ENCODE measurements at places on chromosomes 6 and 20. TPM values are rescaled to one million over a fixed set of nuclear protein-coding genes. Genes with fewer than 3 reads are reported as not detected.

COL9A3 gene
- 0.32 TPM for total RNA-seq

DNA sequence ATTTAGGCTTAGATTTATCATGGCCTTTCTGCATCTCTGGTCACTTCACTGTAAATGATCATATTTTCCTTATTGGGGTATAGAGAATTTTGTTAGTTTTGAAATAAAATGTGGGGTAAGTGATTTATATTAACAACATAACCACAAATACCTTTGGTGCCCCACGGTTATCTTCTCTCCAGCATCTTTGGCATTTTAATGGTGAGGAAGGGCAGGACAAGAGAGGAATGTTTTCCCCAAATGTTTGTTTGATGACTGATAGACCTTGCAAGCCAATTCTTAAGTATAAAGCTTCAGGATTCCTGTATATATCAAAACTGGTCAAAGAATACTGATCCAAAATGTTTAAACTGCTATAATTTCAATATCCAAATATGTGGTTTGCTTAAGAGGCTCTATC lies 171.6 kb upstream of the SMLR1 start:
- no peaks in the 10 kb centered on the region for H3K27me3 ChIP-seq
- no peak for DNase-seq
- H3K36me3 ChIP-seq = peaks cover 3% of the 10 kb centered on the region

- H3K36me3 ChIP-seq = no peaks in the 10 kb centered on the region
- no peak overlapping the region for H3K27ac ChIP-seq
These were observed 864.2 kb downstream of the KIF16B start for GRCh38 chr20:15708984-15709598.

- H3K27me3 ChIP-seq = peaks cover 25% of the 10 kb centered on the region
- H3K36me3 ChIP-seq = no peaks in the 10 kb centered on the region
- no peak for DNase-seq
- peaks cover 7% of the 10 kb centered on the region for H3K4me1 ChIP-seq
These were observed 40.7 kb upstream of the SLC2A12 start for GRCh38 chr6:134093007-134093573.

HRH3 gene
- total RNA-seq = not detected

SYCP2L gene
- total RNA-seq = 0.11 TPM

- H3K4me3 ChIP-seq = no peak overlapping the region
- no peaks in the 10 kb centered on the region for H3K27me3 ChIP-seq
- H3K27ac ChIP-seq = peak overlapping the region; percentile 17
- DNase-seq = no peak
These were observed 2.8 kb upstream of the LIME1 start for GRCh38 chr20:63733579-63734081.

KCNQ5 gene
- 15.3 TPM for total RNA-seq

DNA sequence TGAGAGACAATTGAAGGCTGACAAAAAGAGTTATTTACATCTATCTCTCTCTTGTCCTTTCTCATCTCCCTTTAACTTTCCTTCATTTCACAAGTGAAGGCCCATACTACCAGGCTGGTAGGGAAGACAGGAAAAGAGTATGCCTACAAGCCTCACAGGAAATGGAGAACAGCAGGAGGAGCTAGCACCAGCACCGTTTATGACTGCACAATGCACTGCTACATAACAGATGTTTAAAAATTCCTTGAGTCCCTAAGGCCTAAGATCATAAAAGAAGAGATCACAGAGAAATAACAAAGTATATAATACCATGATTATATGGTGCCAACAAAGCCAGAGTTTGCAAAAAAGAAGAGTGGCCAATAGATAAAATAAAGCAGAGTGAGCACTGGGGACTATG lies 194.8 kb downstream of the UNC5CL start:
- H3K27ac ChIP-seq = no peak overlapping the region
- H3K4me1 ChIP-seq = peaks cover 3% of the 10 kb centered on the region
- no peak for DNase-seq
- H3K36me3 ChIP-seq = no peaks in the 10 kb centered on the region
- peaks cover 34% of the 10 kb centered on the region for H3K27me3 ChIP-seq
- no peak overlapping the region for H3K4me3 ChIP-seq

DNA sequence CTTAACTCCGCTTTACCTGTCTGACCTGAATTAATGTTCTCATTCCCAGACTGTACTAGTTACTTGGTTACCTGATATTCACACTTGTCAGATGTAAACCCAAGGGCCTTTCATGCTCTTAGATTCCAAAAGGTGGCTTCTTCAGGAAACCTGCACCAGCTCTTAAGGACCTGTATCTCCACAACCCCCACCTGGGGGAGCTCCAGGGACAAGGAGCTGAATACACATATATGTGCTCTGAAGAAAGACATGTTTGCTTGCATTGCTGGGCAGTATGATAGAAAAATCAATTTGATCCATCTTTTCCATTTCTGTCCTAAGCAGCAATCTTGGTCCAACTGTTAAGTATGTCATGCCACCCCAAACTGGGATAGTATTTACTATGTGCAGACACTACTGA lies 64.8 kb upstream of the POU3F2 start:
- peaks cover 7% of the 10 kb centered on the region for H3K27me3 ChIP-seq
- H3K27ac ChIP-seq = no peak overlapping the region
- no peak for DNase-seq

DNA sequence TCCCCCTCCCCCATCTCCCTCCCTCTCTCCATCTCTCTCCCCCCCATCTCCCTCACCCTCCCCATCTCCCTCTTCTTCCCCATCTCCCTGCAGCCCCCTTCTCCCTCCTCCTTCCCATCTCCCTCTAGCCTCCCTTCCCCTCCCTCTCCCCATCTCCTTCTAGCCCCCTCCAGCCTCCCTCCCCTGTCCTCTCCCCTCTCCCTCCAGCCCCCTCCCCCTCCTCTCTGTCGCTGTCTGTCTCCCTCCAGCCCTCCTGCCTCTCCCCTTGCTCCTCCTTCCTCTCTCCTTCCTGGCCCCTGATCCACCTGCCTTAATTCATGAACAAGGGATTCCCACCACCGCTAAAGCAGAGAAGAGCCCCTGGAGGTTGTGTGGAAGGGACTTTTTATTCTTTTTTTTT lies 26.9 kb upstream of the CHMP4B start:
- DNase-seq = no peak
- H3K27ac ChIP-seq = no peak overlapping the region
- peaks cover 19% of the 10 kb centered on the region for H3K4me1 ChIP-seq
- H3K27me3 ChIP-seq = no peaks in the 10 kb centered on the region

- H3K27ac ChIP-seq = no peak overlapping the region
- peaks cover 3% of the 10 kb centered on the region for H3K4me1 ChIP-seq
- no peak overlapping the region for H3K4me3 ChIP-seq
These were observed 38.0 kb downstream of the TMEM170B start for GRCh38 chr6:11575408-11576033.

DNA sequence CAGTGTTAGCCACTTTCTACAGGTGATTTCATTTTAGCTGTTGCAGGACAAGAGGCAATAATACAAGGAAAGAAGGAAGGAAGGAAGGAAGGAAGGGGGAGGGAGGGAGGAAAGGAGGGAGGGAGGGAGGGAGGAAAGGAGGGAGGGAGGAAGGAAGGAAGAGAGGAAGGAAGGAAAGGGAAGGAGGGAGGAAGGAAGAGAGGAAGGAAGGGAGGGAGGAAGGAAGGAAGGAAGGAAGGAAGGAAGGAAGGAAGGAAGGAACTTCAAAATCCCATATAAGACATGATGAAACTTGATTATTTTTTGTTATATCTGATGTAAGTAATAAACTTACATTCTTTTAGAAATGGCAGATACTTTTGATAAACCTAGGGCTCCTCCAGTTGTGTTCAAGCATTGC lies 83.6 kb downstream of the TFAP2B start:
- DNase-seq = no peak
- H3K27me3 ChIP-seq = no peaks in the 10 kb centered on the region
- H3K4me1 ChIP-seq = no peaks in the 10 kb centered on the region
- no peak overlapping the region for H3K4me3 ChIP-seq

DNA sequence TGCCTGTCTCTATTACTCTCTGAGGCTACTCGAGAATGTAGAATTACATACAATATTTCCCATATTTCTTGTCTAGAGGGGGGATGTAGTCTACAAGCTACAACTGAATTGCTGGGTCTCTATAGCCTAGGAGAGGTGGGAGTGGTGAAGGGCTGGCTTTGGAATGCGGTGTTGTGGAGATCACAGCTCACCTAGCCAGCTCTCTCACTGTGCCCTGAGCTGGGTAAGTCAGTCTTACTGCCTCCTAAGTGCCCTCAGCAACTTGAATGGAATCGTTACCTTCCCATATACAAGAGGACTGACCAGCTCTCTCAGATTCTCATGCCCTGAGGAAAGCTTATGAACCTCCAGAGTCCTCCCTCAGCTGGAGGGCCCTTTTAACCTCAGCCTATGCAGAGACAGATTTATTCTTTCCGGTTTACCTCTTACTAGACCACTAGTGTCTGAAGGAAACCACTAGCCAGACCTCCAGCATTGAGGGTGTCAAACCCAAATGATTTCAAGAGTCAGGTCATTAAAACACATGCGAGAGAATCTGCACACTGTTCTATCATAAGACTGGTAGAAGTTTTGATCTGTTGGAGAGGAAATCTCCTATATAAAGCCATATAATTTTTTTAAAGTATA lies 20.6 kb downstream of the VIP start:
- DNase-seq = no peak
- no peak overlapping the region for H3K4me3 ChIP-seq
- no peaks in the 10 kb centered on the region for H3K27me3 ChIP-seq
- no peaks in the 10 kb centered on the region for H3K4me1 ChIP-seq

PPP1R11 gene
- 55.9 TPM for total RNA-seq

BMP5 gene
- not detected for total RNA-seq

PDYN gene
- total RNA-seq = not detected

DNA sequence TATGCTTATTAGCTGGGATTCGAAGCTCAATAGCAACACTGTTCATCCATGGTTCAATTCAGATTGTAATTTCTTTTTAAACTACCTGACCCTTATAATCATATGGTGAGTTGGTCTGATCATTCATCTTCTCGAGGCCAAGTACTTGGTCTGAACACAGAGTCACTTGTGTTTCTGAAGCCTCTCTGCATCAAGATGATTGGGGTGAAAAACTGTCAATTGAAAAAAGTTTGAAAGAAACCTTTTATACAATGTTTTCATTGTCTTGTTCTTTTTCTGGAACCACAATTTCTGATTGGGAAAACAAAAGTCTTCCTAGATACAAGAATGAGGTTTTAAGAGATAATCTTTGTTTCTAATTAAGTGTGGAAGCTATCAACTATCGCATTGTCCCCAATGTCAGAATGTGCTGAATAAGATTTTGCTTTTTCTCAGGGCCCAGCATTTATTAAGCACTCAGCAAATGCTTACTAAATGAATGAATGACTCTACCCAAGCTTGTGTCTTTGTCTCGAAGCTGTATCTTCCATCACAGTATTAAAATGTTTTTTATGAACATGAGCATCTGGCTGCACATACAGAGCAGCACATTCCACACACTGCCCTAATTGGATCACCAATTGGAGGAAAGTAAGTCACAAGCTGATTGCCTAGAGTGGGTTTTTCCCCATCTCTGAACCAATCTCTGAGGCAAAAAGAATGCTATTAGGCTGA lies 45.0 kb upstream of the MOXD1 start:
- H3K27me3 ChIP-seq = no peaks in the 10 kb centered on the region
- no peak overlapping the region for H3K4me3 ChIP-seq
- H3K4me1 ChIP-seq = no peaks in the 10 kb centered on the region
- H3K27ac ChIP-seq = no peak overlapping the region
- peaks cover 5% of the 10 kb centered on the region for H3K36me3 ChIP-seq
- DNase-seq = no peak

GRCh38 chr20:10927936-10928840 lies 254.4 kb upstream of the JAG1 start:
- H3K27ac ChIP-seq = no peak overlapping the region
- no peak overlapping the region for H3K4me3 ChIP-seq
- DNase-seq = no peak
- no peaks in the 10 kb centered on the region for H3K27me3 ChIP-seq
- H3K4me1 ChIP-seq = no peaks in the 10 kb centered on the region

RIPOR3 gene
- not detected for total RNA-seq

LIN28B gene
- 0.05 TPM for total RNA-seq

DNA sequence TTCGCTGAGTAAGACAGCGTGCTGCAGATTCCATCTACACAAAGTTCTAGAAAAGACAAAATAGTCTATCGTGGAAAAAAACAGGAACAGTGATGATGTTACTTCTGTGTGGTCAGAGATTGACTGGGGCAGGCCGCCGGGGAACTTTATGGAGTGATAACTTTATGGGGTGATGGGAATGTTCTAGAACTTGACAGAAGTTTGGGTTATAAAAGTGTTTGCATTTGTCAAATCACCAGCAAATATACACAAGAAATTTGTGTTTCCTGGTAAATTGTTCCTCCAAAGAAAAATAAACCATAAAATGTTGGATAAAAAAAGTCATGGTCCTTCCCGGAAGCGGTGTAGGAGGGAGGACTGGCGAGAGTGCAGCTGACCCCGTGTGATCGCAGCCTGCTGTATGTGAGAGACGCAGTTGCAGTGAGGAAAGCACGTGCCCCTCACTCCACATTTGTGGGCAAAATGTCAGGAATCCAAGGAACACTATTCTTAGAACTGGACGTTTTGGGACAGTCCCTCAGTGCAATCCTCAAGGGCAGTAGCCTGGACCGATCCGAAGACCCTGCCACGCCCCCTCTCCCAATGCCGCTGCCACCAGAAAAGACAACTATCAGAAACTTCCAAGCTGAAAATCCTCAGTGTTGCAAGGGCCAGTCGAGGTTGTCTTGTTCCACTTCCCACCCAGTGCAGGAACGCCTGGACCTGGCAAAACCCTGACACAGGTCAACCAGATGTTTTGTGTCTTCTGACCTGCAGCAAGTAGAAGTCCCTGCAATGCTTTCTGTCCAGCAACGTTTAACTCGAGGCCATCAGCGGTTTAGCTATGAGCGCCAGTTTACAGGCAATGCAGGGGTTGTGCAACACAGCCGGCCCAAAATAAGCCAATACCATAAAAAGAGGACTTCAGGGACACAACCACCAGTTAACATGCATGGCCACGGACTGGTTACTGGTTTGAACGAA lies 80.5 kb upstream of the QKI start:
- H3K27ac ChIP-seq = no peak overlapping the region
- DNase-seq = no peak
- no peaks in the 10 kb centered on the region for H3K36me3 ChIP-seq
- H3K27me3 ChIP-seq = peaks cover 3% of the 10 kb centered on the region
- H3K4me3 ChIP-seq = no peak overlapping the region

- H3K27ac ChIP-seq = no peak overlapping the region
- peaks cover 3% of the 10 kb centered on the region for H3K27me3 ChIP-seq
- DNase-seq = no peak
- no peaks in the 10 kb centered on the region for H3K36me3 ChIP-seq
These were observed 26.2 kb downstream of the MYO6 start for GRCh38 chr6:75775219-75775618.

DNA sequence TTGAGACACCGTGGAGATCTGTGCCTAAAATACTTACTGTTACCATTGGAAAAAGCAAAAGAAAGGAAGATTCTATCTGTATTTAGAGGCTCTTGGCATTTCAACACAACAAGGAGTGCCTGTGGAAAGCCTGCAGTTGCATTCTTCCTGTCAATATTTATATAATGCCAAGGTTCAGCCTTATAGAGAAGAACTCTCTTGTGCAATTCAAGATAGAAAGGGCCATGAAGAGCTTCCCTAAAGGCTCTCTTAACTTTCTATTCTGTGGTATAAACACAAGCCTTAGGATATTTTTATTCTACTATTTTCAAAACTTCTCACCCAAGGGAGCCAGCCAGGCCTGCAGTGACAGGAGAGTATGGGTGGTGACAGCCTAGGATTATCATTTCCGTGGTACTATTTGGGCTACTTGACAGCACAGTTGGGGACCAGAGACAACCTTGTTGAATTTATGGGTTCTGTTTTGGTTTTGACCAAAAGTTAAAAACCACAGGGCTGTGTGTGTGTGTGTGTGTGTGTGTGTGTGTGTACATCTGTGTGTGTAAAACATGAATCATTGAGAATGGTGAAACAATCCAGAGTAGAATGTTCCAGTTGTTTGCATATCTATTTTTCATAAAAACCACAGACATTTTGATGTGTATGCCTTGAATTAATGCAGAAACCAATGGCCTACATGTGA lies 700.9 kb upstream of the SLC35B3 start:
- no peaks in the 10 kb centered on the region for H3K27me3 ChIP-seq
- H3K27ac ChIP-seq = no peak overlapping the region
- no peak overlapping the region for H3K4me3 ChIP-seq
- H3K4me1 ChIP-seq = no peaks in the 10 kb centered on the region
- no peak for DNase-seq
